ENCODE measurements at places on chromosomes 11 and 22.
A peak's percentile ranks its signal among the peaks of the same experiment; 100 is the strongest.

DNA sequence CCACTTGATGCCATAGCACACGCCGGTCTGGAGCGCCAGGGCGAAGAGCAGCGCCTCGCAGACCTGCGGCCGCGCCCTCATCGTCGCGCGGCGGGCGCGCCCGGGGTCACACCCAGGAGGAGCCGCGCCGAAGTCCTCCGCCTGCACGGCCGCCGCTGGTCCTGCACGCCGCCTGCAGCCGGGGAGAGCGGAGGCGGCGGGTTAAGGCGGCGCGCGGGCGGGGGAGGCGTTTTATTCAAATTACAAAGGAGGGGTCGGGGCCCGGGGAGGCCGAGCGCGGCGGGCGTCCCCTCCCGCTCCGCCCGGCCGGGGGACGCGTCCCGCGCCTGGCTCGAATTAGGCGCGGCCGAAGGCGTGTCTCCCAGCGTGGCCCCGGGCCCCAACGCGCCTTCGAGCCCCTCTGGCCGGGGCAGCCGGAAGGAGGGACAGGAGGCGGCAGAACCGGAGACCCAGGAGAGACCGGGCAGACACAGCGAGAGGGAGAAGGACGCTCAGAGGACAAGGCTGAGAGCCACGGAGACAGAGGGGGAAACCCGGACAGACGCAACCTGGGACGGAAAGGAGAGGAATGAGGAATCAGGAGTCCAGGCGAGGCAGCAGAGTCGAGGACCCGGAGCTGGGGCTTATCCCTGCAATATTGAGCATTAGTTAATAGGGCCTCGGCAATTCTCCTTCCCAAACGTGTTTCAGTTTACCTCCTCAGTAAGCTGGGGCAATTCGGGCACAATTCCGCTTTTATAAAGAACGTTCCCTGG is at the start of gene WNT11:
Gene WNT11 (minus strand): TSS at position 176 of the 755 bp plus-strand sequence. CDS start 95 bp downstream, at position 81.
- no peak for DNase-seq

DNA sequence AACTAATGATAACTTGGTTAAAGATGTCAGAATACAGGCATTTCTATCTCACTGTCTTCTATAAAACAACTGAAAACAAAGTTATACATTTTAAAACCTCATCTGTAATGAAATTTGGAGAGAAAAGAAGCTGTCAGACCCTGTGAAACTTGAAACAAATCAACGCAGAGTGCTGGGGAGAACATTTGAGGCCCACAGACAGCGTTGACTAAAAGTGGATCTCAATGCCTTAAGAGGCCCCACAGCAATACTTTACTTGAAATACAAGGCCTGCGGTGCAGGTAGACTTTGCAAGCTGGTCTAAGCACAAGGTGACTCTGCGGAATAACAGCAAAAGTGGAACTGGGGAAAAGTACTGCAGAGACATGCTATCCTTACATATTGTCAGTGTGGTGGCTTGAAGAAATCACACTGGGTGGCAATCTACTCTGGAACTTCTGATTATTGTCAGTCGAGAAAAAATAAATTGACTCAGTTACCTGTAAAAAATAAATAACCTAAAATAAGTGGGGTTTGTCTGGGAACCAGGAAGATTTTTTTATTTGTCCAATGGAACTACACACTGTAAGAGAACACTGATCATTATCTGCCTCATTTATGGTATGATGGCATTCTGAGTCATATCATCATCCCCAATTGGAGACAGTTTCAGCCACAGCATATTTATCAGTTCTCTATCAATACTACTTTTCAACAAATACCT is 138.9 kb downstream of the LUZP2 start:
- DNase-seq = no peak

GRCh38 chr11:16266021-16266420 is 90.3 kb downstream of the SOX6 start:
- no peak for DNase-seq

GRCh38 chr11:78810559-78811009 is 235.9 kb upstream of the NARS2 start:
- DNase-seq = no peak

DNA sequence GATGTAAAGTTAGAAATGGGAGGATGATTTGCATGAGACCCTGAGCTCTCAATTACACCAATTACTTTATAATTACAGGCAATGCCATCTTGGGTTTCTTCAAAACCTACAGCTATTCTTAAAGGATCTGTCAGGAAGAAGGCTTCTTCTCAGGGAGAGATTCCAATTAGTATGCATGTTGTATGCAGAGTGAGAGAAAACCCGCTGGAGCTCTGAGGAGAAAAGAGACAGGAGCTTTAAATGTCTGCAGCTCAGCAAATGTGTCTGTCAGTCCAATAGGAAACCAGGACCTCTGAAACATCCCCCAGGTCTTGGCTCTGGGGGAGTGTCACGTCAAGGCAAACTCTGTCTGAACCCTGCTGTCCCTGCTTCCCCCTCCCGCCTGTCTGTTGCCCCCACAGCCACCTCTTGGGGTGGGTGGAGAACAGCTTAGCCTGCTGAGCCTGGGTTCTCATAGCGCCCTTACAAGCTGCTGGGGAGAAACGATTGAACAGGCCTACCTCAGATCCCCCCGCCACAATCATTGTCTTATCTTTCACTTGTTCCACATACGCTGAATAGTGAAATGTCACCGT is 140.2 kb downstream of the SPATA19 start:
- DNase-seq = no peak

- DNase-seq = no peak
These were observed 15.5 kb upstream of the MS4A12 start for GRCh38 chr11:60477035-60477445.

GRCh38 chr22:42716649-42717127 is 4.0 kb downstream of the A4GALT start:
- DNase-seq = no peak

DNA sequence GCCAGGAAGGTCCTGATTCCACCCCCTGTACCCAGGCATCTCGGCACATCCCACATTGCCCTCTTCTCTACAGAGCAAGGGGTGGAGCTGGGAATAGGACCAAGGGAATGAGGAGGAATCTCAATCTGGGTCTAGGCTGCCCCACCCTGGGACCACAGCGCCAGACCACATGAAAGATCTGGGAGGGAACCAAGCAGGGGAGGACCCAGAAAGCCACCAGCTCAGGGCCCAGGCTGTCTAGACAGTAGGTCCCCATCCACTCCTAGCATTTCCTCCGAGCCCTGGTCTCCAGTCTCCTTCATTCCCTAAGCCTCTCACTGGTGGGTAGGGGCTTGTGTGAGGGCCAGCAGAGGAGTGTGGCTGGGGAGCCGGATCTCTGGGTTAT is 11.6 kb downstream of the PHLDB1 start:
- DNase-seq = peak; percentile 61

GRCh38 chr11:46599340-46600193 is 5.7 kb upstream of the AMBRA1 start:
- no peak for DNase-seq

DNA sequence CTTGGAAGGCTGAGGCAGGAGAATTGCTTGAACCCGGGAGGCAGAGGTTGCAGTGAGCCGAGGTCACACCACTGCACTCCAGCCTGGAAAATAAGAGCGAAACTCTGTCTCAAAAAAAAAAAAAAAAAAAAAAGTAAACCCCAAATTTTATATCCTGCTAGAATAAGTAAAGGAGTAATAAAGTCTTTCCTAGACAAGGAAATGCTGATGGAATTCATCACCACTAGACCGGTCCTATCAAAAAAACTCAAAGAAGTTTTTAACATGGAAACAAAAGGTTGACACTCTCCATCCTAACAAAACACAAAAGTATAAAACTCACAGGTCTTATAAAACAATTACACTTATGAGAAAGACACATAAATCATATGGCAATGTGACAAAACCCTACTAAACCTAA is 213.9 kb downstream of the SBF2 start:
- no peak for DNase-seq
